Skin of body (tissue), 3 donors: ENCODE measurements at places on chromosomes 6 and 20. TPM values are rescaled to one million over a fixed set of nuclear protein-coding genes. Genes with fewer than 3 reads are reported as not detected.

DNA sequence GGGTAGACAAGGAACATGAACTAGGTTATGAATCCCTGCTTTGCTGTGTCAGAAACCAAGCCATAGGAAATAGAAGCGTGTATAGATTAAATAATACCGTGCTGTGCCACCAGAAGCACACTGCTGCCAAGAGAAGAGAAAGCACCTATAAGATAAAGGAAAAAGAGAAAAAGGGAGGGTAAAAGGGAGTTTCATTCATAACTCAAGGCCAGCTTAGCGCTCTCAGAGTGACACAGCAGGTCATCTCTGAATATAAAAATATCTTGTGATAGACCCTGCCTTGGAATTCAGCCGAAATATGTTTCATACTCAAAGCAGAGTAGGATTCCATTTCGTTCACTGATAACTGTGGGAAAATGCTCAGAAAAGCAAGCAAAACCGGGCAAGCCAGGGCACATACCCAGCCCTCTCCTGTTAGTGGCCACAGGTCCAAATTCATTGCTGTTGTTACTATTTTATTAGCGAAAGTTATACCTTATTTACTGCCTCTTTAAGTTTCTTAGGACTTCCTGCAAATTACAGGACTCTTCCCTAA lies 8.7 kb downstream of the JAG1 start:
- no peak for DNase-seq

GRCh38 chr6:112043032-112044007 lies 10.6 kb upstream of the CCN6 start:
- DNase-seq, result peak; percentile 96

DNA sequence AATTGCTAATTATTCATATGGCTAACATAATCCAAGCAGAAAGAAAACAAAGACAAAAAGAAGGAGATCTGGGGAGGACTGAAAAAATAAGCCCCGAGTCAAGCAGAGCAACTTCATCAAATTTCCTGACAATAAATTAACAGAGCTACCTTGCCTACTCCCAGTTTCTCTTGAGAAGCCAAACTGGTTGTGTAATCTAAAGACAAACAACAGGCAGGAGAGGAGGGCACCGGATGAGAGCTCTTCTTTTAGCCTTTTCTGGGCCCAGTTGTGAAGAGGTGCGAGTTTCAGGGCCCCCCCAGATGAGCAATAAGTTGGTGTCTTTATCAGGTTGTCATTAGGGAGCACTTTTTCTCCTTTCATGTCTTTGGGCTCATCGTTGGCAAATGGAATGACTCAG lies 197.1 kb upstream of the PCSK2 start:
- no peak for DNase-seq

Gene CGA
- total RNA-seq, result 32.0 TPM

Gene PPIL1
- 14.2 TPM for total RNA-seq

Gene SRSF12
- total RNA-seq, result 3.8 TPM

Gene GSTA2
- not detected for total RNA-seq
